ENCODE measurements at places on chromosomes 13 and 19.

DNA sequence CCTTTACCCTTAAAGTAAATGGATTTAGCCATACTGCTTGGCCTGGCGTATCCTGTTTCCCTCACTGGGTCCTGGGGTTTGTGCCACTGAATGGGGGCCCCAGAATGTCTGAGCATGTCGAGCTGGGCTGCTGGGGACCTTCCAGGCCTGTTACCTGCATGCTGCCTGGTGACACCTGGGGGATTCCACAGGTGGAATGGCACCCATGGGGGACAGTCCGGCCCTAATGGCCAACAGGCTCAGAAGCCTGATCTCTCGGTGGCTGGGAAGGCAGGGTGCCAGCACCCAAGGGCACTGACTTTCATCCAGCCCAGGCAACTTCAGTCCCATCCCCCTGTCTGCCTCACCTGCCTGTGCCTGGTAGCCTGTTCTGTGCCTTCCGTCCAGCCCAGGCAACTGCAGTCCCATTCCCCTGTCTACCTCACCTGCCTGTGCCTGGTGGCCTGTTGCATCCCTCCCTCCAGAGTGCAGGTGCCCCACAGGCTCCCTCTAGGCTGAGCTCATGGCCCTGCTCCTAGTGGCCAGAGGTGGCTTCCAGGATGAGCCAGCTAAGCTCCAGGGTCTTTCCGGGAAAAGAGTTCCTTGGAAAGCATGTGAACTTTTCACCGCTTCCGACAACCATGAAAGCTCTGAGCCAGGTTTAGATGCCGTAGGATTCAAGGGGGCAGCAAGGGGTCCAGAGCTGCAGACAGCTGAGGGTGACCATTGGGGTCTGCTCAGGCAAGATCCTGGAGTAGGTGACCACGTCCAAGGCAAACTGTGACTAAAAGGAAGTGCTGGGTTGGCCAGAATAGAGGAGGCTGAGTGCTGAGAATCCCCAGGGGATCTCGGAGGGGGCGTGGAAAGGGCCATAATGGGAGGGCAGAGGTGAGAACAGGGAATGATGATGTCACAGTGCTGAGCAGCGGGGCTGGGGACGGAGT is 30.3 kb upstream of the ZNF492 start:
- no peak for DNase-seq

GRCh38 chr19:55443045-55443823 is at the start of gene SHISA7:
Gene SHISA7 (minus strand): TSS chr19:55443300. CDS start chr19:55442863, 437 bp downstream.
- no peak for DNase-seq

GRCh38 chr19:35797663-35798062 is 15.0 kb downstream of the PRODH2 start:
- no peak for DNase-seq

DNA sequence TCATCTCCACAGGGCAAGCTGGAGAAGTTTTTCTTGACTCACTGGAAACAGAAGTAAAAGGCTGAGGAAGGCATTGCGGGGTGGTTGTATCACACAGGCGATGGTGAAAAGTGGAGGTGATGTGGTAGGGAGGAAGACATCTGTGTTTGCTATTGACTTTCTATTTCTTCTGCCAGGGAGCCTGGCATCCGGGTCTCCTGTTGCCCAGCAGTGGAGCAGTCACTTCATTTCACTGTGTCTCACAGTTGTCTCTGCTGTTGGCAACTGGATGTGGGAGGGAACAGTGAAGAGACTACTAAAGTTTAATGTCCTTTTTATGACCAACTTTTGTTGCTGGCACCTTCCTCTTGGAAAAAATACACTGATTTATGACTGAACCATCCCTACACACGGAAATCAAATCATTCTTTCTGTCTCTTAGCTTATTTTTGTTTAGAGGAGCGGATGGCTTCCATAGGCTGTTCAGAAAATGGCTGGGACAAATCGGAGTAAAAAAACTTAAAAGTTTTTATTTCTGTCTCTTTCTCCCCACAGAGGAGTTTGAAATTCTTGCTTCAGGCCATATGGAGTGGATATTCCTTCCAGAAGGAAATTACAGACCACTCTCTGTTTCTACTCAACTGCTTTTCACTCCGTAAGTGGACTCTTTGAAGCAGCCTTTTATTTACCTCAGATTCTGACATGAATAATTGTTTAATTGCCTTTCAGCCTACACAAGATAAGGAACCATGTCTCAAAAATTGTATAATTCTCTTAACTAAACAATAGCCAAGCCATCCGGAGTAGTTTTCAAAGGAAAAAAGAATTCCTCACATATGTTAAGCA is 23.8 kb upstream of the MEDAG start:
- no peak for DNase-seq

DNA sequence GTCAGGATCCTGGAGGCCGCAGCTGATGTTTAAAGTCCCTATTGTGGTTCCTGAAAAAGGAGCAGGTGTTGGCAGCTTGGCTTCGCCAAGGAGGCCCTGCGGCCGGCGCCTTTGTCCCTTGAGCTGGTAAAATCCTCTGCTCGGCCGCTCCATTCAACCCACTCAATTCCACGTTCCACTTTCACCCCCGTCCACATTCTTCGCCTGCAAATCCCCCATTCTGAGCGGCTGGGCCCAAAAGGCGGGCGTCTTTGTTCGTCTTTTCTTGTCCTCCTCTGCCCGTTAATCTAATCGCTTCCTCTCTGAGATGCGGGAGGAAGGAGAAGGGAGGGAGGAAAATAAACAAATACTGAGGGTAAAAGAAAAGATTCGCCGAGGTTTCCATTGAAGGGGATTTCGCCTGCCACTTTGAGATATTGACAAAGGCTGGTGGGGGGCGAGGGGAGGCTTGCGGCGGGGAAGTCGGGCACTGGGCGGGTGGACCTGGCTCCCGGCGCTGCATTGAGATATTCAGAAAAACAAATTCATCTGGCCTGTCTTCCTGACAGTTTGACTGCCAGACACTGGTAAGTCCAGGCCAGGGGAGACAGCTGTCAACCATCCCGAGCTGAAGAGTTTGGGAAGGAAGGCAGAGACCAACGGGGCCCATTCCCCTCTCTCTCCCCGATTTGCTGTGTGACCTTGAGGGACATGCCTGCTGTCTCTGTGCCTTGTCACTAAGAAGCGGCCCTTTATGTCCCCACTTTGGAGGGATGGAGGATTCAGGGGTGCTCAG is 37.6 kb downstream of the ZNRF4 start:
- no peak for DNase-seq

DNA sequence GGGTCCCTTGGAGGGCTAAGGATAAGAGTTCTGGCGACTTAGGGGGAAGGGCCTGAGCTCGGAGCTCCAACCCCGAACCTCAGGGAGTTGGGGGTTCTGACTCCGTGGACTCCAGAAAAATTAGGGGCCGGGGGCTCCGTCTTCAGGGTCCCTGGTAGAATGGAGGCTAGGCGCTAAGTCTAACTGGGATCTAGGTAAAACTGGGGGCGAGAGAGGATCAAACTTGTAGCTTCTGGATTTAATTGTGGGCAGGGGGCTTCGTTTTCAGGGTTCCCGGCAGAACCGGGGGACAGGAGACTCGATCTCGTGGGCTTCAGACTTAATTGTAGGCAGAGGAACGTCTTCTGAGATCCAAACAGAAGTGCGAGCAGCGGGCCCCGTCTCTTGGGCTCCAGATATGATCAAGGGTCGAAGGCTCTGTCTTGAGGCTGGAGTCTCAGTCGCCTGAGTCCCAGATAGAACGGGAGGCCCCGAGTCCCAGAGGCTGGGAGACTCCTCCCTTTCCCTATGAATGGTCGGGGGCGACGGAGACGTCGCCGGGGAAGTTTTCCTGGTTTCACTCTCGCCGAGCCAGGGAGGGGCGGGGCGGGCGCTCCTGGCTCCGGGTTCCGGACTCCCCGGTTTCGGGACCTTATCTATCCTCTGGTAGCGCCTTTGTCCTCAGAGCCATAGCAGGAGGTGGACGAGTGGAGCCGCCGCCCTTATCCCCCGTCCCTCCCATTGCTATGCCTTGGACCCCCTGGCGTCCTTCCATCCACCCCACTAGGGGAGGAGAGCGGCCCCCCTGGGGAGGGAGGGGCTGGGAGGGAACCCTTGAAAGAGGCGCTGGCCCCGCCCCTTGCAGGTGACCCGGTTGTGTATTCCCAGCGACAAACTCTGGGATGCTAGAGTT is 1.3 kb downstream of the NECTIN2 start:
- no peak for DNase-seq

Measured in stimulated activated CD8-positive, alpha-beta memory T cell treated with anti-CD3 and anti-CD28 coated beads, Interleukin-7, amount 100 ng/mL, for 4 hours (primary cell).